ENCODE measurements at places on chromosomes 11 and 22. TPM values are rescaled to one million over a fixed set of nuclear protein-coding genes. Genes with fewer than 3 reads are reported as not detected.

DNA sequence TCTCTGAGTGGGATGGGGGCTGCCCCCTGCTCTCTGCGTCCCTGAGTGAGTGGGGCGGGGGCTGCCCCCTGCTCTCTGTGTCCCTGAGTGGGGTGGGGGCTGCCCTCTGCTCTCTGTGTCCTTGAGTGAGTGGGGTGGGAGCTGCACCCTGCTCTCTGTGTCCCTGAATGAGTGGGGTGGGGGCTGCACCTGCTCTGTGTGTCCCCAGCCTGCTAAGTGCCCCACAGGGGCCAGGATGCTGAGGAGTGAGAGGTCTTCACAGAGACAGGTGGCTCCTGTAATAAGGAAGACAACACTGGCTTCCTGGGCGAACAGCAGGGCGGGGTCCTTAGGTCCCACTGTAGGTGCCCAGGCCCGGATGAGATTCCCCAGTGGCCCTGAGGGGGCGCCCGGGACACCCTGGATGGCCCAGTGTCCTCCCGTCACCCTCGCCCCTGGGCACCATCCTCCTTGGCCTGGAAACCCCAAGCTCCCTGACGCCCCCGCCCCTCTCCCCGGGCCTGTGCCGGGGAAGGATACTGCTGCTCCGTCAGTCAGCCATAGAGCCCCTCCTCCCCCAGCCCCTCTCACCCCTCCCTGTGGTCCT is 3.8 kb upstream of the CCDC188 start:
- no peak for DNase-seq

DNA sequence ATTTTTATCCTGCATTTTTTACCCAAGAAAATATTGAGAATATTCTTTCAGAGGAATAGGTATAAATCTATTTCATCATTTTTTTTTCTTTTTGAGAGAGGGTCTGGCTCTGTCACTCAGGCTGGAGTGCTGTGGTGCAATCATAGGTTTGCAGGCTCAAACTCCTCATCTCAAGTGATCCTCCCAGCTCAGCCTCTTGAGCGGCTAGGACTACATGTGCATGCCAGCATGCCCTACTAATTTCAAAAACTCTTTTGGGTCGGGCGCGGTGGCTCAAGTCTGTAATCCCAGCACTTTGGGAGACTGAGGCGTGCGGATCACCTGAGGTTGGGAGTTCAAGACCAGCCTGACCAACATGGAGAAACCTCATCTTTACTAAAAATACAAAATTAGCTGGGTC is 20.3 kb upstream of the PTPRJ start:
- DNase-seq: no peak

Gene CENATAC
- total RNA-seq: 13.0 TPM

GRCh38 chr11:77110836-77111235 is 8.2 kb downstream of the OMP start:
- DNase-seq: no peak

DNA sequence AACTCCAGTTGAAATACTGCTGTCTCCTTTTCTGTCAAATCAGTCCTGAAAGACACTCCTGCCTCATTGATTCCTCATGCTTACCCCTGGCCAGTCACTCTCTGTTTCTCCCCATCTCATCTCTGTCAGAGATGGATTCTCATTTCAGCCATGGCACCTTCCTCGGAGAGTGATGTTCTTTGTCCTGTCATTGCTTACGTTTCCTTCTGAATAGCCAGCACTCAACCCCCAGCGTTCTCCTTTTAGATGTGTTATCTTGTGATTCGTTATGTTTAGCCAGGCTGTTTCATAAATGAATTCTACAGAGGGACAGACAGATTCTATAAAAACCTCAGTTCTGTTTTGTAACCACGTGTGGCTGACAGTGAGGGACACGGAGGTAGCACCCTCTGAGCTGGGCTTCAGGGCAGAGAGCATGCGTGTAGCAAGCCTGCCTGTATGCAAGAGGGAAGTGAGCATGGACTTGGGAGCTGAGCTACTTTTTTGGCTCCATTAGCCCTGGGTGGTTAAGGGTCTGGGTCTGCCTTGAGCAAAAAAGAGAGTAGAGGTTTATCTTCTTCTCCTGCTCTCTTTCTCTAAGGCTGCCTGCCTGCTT is 354.6 kb downstream of the DDX10 start:
- DNase-seq: no peak

- DNase-seq: no peak
Measured at GRCh38 chr22:43591380-43591779, 179.6 kb downstream of the MPPED1 start.
